ENCODE measurements at places on chromosomes 13 and 19. TPM values are rescaled to one million over a fixed set of nuclear protein-coding genes. Genes with fewer than 3 reads are reported as not detected.

DNA sequence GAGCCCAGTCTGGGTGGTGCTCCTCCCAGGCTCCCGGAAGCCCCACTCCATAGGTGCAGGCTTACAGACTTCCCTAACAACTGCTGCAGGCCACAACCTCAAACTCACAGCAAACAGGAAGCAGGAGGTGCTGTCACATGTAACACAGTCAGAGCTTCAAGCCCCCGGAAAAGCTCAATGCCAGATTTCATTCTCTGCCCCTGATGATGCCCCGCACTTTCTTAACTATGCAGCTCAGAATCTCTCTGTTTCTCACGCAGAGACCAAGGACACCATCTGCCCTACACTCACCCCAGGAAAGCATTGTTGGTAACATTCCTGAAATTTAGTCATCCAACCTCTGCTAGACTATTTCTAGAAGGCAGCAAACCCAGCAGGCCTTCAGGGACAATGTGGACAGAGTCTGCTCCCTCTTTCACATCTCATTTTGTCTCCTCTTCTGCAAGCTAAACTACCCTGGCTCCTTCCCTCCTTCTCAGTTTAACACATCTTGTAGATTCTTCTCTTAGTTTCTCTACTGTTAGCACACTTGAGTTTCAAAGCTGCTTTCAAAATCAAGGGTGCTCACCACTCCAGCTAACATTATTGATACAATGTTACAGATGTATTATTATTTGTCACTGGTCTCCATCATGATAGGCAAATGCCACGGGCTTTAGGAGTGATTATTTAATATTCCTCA lies 162.5 kb downstream of the KCTD12 start:
- DNase-seq: no peak

GRCh38 chr13:85771856-85772255 lies 27.4 kb downstream of the SLITRK6 start:
- DNase-seq: no peak

- no peak for DNase-seq
Measured at GRCh38 chr19:38009650-38010242, 102.7 kb downstream of the SIPA1L3 start.

GRCh38 chr13:112446867-112447266 lies 70.7 kb downstream of the SPACA7 start:
- DNase-seq: no peak

Gene OR1M1
- not detected for total RNA-seq

Gene ZFP82
- 45.5 TPM for total RNA-seq
